ENCODE measurements at places on chromosomes 11 and 22.
A peak's percentile ranks its signal among the peaks of the same experiment; 100 is the strongest.

DNA sequence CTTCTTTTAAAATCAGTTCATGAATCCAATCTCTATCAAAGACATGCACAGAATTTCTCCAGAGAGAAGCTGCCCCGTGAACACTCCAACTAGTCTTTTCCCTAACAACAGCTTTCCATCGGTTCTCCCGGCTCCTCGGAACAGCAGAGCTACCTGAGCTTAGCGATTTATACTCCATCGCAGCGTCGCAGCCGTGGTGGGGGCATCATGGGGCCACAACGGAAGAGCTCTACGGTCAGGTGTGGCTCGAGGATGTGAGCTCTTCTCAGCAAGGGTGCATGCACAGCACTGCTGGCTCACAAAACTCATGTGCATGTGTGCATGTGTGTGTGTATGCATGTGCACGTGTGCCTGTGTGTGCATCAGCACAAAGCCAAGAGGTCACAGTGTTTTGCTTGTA is 11.7 kb upstream of the MOB2 start:
- no peak for DNase-seq

DNA sequence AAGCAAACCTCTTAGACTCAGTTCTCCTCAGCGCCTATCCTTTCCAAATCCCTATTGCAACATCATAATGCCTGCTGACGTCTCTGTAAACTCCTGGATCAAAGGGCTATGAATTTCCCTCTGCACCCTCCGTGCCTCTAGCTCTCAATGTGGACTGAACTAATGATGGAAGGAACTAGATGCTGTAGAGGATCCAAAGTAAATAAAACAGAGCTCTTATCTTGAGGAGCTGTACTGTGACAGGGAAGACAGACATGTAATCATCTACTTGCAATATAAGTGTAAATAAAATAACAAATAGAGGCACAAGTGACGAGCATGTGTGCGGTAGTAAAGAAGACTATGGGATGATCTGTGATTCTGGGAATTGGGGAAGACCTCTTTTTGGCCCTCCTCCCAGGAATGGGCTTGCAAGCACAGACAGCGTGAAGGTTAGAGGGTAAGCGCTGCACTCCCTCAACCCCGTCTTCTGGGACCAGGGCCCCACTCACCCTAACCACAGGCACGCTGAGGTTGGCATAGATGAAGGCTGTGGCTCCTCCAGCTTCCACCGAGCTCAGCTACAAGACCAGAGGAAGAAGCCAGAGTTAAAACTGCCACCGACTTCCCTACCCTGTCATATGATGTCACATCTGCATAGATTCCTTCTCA is 42.2 kb downstream of the P4HA3 start:
- peak; percentile 46 for DNase-seq

GRCh38 chr11:83681906-83682610 is 395.9 kb upstream of the CCDC90B start:
- no peak for DNase-seq

DNA sequence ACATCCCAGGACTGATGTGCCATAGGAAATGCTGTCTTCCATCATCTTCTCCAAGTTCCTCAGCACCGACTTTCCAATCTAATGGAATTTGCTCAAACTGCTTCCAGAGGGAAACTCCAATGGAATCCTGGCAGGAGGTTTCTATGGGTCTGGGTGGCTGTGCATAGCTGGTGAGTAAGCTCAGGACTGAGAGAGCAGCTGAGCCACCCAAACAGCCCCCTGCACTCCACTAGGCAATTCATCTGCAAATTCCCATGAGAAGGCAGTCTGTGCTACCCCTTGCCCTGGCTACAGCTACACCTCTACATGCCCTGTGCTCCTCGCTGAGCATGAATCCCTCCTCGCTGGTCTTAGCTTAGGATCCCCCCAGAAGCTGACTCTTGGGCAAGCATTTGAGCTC is 127.9 kb upstream of the CSNK2A3 start:
- peak; percentile 34 for DNase-seq

DNA sequence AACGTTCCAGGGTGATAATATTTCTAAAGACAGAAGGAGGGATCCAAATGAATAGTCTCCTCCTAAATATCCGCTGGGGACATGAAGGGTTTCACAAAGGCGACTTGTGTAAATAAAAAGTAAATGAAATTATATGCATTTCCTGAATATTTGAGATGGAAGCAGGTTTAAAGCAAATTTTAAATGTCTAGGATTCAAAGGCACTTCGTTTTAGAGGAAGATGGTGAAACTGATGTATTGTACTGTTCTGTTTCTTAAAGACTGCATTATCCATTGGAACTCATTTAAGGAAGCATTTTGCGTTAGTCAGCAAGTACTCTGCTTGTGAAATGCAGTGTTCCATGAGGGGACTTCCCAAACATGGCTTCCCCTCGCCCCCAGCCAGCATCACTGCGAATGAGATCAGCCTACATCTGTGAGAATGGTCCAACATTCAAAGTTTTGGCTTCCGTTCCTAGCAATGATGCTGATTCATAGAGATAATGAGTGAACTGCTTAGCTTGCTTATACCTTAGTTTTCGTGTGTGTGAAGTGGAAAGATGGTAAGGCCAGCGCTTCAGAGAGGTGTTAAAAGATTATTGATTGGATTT is 1.5 kb downstream of the RAB39A start:
- no peak for DNase-seq

DNA sequence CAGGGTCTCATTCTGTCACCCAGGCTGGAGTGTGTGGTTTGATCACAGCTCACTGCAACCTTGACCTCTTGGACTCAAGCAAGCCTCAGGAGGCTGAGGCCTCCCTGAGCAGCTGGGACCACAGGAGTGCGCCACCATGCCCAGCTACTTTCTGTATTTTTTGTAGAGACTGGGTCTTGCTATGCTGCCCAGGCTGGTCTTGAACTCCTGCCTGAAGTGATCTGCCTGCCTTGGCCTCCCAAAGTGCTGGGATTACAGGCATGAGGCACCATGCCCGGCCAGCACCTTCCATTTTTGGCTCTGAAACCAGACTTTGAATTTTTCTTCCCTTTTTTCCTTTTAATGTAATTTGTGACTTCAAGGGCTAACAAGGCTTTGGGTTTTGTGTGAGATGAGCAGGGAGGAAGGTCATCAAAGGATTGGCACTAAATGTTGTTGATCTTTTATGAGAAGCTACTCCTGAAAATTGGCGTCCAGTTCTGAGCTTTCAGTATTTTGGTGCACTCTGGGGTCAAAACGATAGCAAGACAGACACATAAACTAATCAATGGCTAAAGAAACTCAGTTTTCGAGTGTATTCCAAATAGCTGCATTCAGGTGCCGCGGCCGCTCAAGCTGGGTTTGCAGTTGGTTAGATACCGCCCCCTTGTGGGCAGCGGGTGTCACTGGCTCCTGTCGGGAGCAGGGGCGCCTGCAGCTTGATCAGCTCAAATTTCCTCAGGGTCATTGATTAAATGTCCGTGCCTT is 51.9 kb upstream of the CLMP start:
- peak; percentile 80 for DNase-seq

GRCh38 chr11:111982019-111982464 is 43.2 kb upstream of the DLAT start:
- DNase-seq, result peak; percentile 33

DNA sequence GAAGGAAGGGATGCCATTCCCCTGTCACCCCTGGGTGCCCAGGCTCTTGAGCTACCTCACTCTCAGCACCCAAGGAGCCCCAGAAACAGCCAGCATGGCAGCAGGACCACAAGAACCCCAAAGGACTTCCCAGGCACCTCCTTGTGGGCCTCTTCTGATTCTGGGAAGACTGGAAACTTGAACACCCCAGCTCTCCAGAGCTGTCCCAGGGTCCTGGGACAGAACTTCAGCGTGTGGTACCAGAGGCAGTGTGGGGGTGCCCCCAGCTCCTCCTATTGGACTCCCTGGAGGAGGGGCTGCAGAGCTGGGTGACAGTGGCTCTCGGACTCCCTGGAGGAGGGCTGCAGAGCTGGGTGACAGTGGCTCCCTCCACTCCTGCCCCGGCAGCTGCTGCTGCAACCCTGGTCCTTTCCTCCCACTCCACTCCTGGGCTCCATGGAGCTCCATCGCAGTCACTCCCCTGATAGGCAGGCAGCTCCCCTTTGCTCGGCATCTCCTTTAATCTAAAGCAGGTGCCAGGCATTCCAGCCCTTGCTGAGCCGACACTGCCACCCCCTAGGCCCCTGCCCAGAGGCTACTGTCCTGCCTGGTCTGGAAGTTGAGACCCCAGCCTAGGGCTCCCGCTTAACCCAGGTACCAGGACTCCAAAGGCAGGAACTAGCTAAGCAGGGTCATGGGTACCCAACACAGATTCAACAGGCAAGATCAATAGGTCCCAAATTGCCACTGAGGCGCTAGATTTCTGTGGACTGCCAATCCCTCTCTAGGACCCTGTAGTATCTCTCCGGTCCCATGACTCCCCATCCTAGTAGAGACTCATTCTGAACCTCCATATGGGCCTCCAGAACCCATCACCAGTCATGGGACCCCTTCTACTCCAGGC is 2.7 kb downstream of the BCL9L start:
- no peak for DNase-seq

- no peak for DNase-seq
Measured at GRCh38 chr22:42308892-42309468, 38.5 kb upstream of the TCF20 start.

- DNase-seq, result no peak
Measured at GRCh38 chr22:48820481-48821345, 1007.0 kb downstream of the BRD1 start.

DNA sequence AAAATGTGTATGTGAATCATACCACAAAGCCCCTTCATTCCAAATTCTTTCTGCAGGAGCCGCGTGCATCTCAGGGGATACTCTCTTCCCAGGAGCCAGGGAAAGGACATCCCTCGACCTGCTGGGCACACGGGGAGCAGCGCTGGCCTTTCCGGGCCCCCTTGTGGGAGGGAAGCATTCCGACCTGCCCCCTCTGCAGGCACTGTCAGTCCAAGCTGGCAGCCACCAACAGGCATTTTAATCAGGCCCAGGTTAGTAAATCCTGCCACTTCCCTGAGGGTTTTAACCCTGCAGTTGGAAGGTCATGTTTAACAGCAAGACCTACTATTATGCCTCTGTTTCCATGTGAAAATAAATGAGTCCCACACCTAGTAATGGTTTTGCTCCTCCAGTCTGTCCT is 391.5 kb downstream of the SHANK2 start:
- no peak for DNase-seq

- no peak for DNase-seq
Measured at GRCh38 chr11:113935858-113936257, 31.3 kb downstream of the HTR3B start.

DNA sequence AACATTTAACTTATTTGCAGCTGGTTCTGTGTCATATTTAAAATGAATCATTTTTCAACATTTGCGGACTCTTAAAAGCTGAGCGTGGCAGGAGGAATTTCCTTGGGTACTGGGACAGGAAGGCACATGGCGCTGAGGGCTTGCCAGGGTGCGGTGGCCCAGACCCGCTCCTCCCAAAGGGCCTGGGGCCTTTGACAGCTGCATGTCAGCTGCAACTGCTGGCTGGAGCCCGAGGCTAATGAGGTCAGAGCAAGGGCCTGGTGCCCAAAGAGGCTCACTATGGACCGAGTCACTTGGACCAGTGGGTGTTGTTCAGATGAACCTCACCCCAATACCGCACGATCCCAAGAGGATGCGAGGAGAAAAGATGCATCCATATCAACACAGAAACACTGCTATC is 326.9 kb downstream of the CTTN start:
- DNase-seq, result no peak

DNA sequence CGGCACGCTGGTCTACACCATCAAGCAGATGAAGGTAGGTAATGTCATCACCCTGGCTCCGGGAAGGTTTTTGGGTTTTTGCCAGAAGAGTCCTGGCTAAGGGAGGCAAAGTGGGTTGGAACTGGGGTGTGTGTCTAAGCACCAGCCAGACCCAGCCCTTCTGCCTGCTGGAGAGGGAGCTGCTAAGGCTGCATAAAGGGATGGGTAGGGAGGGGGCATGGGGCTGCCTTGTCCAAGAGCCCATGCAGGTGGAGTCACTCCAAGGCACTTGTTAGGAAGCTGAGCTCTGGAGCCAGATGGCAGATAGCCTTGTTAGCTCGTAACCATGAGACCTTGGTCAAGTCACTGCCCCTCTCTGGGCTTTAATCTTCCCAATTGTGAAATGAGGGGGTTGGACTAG is 48.0 kb downstream of the TIMP3 start:
- DNase-seq, result no peak

GRCh38 chr11:115873813-115874212 is 369.6 kb upstream of the CADM1 start:
- no peak for DNase-seq

DNA sequence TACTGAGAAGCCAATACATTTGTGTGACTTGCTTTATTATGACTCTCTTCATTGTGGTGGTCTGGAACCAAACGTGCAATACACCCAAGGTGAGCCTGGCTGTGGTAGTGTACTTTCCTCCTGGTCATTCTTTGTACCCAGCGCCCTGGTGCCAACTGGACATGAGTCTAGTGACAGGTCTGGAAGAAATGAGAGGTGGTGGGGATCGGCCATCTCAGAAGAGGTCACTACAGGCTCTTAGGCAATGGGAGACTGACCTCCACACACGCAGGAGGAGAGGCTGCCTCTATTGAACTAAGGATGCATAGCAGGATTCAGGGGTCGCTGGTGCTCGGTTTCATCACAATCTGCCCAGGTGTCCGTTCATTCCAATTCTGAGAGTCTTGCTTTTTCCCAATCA is 56.4 kb upstream of the RTL6 start:
- DNase-seq, result no peak

GRCh38 chr22:44816141-44816540 is 63.8 kb downstream of the ARHGAP8 start:
- DNase-seq, result no peak

- no peak for DNase-seq
Measured at GRCh38 chr11:67230406-67230805, 35.9 kb upstream of the GRK2 start.

GRCh38 chr22:32836280-32837123 is 35.0 kb downstream of the TIMP3 start:
- DNase-seq, result peak; percentile 20

DNA sequence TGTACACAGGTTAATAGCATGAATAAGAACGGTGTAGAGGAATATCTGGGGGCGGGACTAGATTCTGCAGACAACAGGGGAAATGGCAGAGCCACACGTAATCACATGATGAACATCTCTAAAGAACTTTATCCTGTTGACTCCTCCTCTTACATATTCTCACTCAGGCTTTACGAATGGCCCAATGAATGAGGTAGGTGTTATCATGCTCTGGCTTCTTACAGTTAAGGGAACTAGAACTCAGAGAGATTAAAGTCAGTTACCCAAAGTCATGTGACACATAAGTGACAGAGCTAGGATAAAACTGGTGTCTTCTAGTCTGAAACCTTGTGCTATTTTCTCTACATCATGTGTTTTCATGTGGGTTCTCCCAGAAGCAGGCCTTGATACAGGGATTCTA is 49.0 kb upstream of the BMAL1 start:
- no peak for DNase-seq

All from fibroblast of skin of scalp (primary cell).